CD14-positive monocyte (primary cell): ENCODE measurements at places on chromosomes 6 and 20.

GRCh38 chr6:113876695-113877094 lies 19.6 kb downstream of the MARCKS start:
- DNase-seq: no peak

- no peak for DNase-seq
Observed at GRCh38 chr6:149423964-149424440, 23.9 kb downstream of the SUMO4 start.

DNA sequence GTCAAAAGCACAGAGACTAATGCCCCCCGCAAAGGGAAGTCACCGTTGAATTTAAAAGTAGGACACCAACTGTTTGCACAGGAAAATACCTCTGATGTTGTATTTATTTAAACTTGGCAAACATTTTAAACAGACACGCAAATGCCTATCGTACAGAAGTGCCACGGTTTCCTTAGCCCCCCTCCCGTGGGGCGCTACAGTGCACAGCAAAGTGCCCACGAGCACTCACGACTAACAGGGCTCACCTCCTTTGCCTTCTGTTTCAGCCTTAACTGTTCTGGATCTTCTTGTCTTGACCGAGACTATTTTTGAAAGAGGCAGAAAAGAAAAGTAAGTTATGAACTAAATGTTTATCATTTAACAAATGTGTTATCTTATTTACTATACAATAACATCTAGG lies 67.8 kb downstream of the TAF4 start:
- no peak for DNase-seq

DNA sequence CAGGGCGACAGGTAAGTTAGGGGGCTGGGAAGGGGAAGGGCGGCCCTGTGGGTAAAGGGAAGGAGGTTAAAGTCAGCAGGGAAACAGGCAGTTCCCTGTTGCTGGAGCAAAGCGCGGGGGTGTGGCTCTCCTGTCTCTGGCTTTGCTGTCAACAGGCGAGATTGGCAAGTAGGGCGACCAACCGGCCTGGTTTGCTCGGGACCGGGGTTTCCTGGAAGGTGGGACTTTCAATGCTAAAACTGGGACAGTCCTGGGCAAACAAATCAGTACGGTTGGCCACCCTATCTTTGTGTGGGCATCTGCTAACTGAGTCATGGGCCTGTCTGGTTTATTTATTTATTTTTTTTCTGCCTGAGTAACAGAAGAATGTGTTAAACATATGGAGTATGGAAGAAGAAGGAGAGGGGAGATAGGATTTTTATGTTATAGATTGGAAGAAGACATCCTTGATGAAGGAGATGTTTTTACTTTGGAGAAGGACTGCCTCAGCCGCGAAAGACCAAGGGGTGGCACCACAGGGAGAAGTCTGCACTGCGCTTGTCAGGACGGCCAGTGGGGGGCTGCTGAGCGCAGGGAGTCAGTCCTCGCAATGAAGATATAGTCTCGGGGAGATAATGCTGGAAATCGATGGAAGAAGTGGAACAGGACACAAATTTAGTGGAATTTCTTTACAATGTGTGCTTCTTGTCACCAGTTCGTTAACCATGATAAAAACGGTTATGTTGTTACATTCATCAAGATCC lies 43.4 kb upstream of the ESR1 start:
- DNase-seq: peak; percentile 56

DNA sequence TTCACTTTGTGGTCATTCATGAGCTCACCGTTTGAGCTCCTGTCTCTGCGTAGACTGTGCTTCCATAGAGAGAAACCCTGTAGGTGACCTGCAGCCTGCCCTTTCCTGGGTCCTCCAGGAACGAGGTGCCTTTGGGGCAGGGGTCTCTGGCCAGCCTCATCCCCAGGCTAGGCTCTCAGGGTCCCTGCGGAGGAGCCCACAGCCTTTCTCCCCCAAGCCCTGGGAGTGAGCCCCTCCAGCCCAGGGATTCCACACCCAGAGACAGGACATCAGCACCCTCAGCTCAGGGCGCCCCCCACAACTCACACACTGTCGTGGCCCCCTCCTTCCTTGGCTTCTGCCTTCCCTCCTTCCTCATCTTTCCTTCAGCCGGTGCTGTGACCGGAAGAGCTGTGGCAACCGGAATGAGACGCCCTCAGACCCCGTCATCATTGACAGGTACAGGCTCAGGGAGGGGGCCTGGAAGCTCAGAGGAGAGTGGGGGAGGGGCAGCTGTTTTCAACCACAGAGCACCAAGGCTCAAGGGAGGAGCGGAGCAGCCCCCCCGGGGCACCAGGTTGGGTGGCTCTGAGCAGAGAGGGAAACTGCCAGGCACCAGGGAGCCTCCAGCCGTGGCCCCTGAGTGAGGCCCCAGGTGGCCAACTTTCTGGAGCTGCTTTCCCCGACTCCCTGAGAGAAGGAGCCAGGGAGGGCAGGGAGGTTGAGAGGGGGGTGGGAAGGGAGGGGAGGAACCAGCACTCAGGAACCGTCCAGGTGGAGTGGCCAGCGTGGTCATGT lies 16.8 kb downstream of the EBF4 start:
- DNase-seq: no peak

DNA sequence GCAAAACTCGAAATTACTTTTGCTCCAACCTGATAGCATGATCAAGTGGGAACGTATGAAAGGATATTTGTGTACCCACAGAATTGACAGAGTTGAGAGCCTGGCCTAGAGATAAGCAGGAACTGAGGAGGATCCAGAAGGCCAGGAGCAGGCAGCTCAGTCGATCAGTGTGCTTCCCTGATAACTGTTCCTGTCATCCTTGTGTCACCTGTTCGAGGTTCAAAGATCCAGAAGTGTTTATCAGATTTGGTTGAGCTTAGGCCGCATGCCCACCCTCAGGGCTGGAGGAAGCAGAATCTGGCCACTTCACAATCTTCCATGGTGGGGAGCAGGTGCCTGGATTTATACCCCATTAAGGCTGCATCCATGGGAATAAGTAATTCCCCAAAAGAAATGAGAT lies 124.8 kb downstream of the QRSL1 start:
- DNase-seq: no peak

- DNase-seq: no peak
Observed at GRCh38 chr20:44648579-44648978, 2.9 kb downstream of the ADA start.

DNA sequence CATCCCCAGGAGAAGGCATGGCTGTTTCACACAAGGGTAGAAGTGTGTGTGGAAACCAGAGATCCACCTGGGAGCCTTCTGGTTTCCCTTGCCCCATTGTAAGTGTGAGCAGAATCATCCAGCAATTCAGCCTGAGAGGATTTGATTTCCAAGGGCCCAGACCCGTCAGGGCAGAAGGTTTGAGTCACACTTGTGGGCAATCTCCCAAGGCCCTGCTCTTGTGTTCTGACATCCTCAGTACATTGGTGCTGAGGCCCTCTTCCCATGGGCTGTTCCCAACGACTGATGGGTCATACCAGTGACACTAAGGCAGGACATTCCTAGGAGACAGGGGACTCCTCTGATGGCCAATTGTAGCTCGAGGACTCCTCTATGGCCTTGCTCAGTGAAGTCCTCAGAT lies 58.2 kb upstream of the POLR1H start:
- DNase-seq: no peak

DNA sequence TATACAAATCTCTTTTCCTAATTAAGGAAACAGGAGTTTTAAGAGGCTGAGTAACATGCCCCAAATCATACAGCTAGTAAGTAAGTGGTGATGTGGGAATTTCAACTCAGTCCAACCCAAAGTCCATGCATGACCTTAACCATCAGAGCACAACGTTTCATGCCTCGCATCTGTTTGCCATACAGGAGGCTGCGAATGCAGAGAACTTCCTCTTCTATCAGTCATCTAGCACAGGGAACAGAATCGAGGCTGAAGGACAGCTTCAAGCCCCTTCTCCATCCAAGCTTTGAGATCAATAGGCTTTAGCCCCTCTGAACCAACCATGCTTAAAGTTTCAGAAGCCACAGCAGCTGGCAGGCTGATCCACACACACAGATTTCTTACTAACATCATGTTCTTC lies 113.2 kb downstream of the MAFB start:
- peak; percentile 44 for DNase-seq

- no peak for DNase-seq
Observed at GRCh38 chr20:16005021-16005914, 568.0 kb downstream of the KIF16B start.

- no peak for DNase-seq
Observed at GRCh38 chr6:148170286-148170685, 172.4 kb upstream of the SASH1 start.

GRCh38 chr6:82363428-82364086 lies at the start of gene TPBG:
TSS of gene TPBG (plus strand) at chr6:82363817. CDS start at chr6:82364962, 1,145 bp downstream.
- no peak for DNase-seq

DNA sequence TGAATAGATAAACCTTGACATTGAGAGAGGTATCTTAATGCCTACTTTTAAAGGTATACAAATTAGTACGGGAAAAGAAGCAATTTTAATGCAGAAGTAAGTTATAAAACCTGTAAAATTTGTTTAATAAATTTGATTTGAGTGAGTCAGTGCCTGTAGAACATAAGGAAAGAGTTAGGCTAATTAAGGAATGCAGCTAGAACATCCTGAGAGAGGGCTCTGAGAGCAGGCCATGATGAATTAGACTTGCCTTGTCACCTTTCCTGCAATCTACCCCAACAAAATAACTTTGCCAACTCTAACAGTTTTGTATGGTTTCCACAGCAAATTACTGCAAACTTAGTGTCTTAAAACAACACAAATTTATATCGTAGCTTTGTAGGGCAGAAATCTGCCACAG lies 700.8 kb downstream of the RFPL4B start:
- no peak for DNase-seq

DNA sequence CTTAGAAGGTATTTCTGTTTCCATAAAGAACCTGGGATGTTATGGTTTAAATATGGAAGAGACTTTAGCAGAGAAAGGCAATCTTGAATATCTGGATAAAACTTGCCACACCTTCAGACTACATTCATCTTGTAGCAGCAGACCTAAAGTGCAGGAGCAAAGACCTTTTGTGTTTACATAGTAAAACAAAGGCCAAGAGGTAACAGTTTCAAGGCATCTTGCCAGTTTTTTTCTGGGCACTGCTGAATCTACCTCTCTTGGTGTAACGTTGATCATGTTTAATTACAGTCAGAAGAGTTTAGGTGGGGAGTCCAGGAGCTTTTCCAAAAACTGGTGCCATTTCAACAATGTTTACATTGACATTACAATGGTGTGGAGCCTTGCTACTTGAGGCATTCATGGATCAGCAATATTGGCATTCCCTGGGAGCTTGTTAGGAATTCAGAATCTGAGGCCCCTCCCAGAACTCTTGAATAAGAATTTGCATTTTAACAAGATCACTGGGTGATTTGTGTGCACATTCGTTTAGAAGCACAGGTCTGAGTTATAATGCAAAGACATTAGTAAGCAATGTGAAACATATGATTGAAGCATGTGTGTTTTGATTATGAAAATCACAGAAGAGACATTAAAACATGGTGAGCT lies 94.5 kb downstream of the F13A1 start:
- no peak for DNase-seq

GRCh38 chr6:54654381-54654780 lies 192.2 kb upstream of the FAM83B start:
- DNase-seq: no peak

DNA sequence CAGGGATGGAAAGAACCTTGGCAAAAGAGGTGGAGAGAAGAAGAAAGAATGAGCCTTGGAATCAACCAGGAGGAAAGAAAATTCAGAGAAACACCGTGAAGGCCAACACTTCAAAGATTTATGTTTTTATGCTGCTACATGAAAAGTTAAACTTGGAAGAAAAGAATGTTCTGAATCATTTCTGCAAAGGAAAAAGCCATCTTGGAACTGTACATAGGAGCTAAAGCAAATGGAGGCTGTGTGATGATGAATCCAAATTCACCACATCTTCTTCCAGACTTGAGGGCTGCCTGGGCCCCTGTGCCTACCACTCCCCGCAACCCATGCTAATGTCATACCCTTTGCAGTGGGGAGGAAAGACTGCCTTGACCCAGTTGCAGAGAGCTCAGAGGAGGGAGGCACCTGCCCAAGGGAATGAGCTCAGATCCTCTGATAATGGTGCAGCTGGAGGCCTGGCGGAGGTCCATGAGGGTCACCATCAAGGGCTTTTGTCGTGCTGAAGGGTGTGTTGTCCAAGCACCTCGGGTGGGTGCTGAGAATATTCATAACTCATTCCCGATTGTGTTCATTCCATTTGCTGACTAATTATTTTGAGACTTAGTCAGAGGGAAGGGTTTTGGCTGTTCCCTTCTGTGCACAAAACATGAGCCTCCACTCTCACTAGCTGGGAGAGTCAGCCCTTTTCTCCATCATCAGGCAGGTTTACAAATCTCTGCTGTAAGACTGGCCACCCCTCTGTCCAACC lies 245.8 kb upstream of the JAG1 start:
- DNase-seq: no peak

- no peak for DNase-seq
Observed at GRCh38 chr6:103405321-103405720, 1454.4 kb downstream of the HACE1 start.

- no peak for DNase-seq
Observed at GRCh38 chr6:48426636-48427035, 315.6 kb upstream of the PTCHD4 start.

DNA sequence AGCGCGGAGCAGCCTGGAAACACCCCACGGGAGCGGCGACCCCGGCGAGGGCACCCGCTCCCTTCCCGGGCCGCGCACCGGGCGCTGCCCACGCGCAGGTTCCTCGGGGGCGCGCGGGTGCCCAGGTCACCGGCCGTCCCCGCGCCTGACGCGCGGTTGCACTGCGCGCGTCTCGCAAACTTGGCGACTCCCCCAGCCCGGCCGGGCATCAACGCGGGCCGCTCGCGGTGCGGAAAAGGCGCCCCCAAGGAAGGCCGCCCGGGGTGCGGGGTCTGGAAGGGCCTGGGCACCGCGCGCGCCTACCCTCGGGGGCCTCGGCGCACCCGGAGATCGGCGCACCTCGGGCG lies 555 bp upstream of the ZBTB46 start:
- no peak for DNase-seq

DNA sequence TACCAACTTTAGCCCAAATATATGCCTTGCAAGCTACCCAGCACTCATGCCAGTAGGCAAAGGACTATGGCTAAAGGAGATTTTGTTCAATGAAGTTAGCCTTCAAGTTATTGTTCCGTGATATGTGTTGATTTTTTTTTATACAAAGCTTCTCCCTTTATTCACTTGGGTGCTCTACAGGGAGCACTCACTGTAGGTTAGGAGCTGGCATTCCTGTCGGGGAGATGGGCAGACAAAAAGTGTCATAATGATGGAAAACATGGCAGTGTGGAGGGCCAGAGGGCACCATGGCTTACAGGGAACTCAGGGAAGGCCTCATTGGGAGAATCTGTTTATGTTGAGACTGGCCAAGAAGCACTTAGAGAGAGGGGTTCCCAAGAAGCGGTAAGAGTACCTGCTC lies 292.4 kb downstream of the TSHZ2 start:
- no peak for DNase-seq
